Omental fat pad (tissue), 4 donors: ENCODE measurements at places on chromosomes 12 and 14.

GRCh38 chr12:14959463-14959862 lies 1.9 kb downstream of the ARHGDIB start:
- DNase-seq = no peak

DNA sequence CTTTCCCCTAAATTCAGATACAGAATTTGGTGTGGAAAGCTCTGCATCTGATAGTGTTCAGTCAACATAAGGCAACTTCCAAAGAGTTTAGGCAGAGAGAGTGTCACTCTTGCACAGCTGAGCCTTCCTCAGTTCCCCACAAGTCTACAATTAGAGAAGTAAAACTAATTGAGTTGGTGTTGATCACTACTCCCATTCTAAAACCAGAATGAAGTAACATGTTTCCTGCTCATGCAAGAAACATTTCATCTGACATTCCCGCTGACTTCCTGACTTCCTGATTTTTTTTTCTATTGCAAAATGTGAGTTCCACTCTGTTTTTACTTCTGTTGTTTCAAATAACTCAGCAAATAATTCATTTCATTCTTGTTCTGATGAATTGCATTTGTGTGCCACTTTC lies 271.0 kb downstream of the ALG10B start:
- no peak for DNase-seq

GRCh38 chr12:101521136-101521535 lies 46.0 kb downstream of the SPIC start:
- no peak for DNase-seq

DNA sequence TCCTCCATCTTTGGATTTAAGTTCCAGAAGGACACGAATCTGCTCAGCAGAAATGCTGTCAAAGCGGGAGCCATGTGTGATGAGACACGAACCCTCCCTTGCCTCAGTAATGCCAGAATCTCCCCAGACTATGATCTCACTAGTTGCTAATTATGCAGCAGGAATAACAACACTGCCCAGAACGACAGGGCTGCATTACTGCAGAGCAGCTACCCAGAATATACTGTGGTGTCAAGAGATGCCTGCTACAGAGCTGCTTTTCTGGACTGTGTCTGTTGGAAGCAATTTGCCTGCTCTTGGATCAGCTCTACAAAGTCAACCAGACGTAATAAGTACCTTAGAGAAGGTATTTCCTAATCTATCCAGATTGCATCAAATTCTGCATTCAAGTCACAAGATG lies 5.5 kb downstream of the CSRNP2 start:
- no peak for DNase-seq

GRCh38 chr12:66679461-66680084 lies 697 bp upstream of the GRIP1 start:
- DNase-seq = no peak

DNA sequence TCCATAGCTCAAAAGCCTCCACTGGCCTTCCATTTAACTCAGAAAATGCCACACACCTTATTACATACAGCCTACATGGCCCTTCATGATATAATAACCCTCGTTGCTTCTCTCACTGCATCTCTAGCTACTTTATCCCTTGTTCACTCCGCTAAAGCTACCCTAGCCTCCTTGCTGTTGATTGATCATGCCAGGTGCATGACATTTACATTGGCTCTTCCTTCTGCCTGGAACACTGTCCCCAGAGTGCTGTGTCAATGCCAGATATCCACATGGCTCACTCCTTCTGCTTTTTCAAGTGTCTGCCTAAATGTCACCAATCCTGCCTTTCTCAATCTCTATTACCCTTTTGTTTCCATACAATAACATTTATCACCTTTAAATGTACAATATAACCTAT lies 58.3 kb downstream of the CAND1 start:
- DNase-seq = no peak

DNA sequence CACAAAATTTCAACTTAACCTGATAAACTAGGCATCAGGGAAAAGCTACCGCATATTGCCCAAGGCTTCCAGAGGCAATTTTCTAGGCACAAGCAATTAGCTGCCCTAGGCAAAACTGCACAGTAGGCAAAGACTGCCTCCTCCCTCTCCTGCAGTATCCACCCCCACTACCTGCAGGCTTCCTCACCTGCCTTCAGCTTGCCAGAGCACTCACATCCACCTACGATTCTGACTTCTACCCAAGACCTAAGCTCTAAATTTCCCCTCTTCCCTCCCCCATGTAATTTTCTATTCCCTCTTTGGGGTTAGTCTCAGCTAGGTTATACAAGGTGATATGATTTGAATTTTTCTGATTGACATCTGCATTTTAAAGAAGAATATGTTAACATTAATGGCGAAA lies 21.9 kb upstream of the CCDC196 start:
- DNase-seq = no peak

GRCh38 chr12:113318900-113319628 lies 15.8 kb downstream of the SLC8B1 start:
- no peak for DNase-seq

DNA sequence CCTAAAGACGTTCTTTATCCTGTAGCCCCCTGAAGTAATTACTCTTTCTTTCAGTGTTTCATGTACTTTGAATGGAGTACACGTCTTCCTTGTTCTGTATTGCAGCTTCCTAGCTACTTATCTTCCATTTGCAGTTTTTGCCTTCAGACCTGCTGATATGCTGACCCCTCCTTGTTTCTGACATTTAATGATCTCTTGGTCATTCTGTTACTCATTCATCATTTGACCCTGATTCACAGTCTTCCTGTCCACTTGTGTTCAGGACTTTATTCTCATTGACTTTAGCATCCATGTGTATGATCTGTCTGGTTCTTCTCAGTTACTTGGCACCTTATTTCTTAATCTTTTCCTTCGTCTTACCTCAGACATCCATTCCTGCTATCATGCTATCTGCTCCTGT lies 22.2 kb downstream of the CPSF2 start:
- no peak for DNase-seq

GRCh38 chr14:86050757-86051156 lies 520.8 kb downstream of the FLRT2 start:
- DNase-seq = no peak

DNA sequence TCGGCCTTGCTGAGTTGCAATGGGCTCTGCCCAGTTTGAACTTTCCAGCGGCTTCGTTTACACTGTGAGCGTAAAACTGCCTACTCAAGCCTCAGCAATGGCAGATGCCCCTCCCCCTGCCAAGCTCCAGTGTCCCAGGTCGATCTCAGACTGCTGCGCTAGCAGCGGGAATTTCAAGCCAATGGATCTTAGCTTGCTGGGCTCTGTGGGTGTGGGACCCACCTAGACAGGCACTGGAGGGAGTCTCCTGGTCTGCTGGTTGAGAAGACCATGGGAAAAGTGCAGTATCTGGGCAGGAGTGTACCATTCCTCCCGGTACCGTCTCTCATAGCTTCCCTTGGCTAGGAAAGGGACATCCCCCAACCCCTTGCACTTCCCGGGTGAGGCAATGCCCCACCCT lies 88.2 kb downstream of the KLHL28 start:
- no peak for DNase-seq

DNA sequence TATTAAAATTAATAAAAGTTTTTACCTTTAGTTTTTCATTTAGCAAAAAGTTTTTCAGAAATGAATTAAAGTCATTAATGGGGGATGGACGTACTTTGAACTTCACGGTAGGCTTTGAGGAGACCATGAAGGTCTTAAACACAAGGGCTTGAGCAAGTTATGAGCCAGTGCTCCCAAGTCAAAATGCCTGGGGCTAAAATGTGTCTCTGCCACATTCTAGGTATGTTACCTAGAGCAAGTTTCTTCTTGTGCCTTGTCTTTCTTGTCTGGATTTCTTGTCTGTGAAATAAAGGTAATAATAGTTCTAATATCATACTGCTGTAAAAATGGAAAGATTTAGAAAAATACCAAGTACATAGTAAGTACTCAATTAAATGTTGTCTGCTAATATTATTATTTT lies 132.7 kb upstream of the USP15 start:
- no peak for DNase-seq

GRCh38 chr12:25155022-25155576 lies 39.9 kb downstream of the DNAI7 start:
- no peak for DNase-seq

- DNase-seq = no peak
These were observed 35.0 kb downstream of the CORO1C start for GRCh38 chr12:108696111-108696995.

GRCh38 chr14:75315144-75315543 lies 36.5 kb downstream of the FOS start:
- DNase-seq = no peak

- DNase-seq = no peak
These were observed 11.9 kb upstream of the TNFAIP2 start for GRCh38 chr14:103111232-103111868.

- DNase-seq = no peak
These were observed 48.6 kb downstream of the PCNX1 start for GRCh38 chr14:70955543-70956480.

DNA sequence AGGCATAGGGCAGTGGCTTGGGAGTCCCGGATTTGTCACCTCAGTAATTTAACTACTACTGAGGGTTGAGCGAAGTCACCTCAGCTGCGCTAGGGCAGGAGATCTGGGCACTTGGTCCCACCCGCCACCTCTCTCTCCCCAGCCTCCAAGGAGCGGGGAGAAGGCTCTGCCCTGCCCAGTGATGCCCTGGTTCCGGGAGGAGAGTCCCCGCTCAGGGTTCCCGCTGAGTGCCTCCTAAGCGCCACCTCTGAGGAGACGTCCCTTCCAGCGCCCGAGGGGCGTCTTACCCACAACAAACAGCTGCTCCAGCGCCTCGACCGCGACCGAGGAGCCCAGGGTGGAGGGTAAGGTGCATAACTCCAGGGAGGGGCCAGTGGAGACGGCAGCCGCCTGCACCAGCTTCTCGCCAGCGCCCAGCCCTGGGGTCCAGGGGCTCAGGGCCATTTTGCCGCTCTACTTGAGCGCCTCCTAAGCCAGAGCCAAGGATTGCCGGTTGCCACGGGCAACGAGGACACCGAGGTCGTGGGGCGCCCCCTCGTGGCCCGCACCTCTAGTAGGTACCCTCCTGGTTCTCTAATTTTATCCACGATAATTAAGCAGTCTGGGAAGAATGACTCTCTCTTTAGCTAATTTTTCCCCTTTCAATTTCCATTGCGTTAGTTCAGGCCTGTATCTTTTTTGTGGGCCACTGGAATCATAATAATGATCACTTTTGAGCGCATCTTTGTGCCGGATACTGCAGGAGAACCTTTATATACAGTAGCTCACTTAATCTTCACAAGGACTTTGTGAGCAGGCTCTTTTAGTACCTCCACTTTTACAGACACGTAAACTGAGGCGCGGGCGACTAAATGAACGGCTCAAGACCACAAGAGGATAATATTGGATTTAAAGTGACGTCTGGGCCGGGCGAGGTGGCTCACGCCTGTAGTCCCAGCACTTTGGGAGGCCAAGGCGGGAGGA lies at the start of gene CCDC175:
Gene CCDC175, minus strand, starts transcription at position 481 of the 963 bp plus-strand sequence. Its CDS starts 37 bp downstream, at position 444.
- DNase-seq = peak; percentile 56

- DNase-seq = no peak
These were observed 132.7 kb downstream of the SSPN start for GRCh38 chr12:26327975-26328644.

GRCh38 chr12:11553871-11554533 lies 95.5 kb upstream of the ETV6 start:
- no peak for DNase-seq

DNA sequence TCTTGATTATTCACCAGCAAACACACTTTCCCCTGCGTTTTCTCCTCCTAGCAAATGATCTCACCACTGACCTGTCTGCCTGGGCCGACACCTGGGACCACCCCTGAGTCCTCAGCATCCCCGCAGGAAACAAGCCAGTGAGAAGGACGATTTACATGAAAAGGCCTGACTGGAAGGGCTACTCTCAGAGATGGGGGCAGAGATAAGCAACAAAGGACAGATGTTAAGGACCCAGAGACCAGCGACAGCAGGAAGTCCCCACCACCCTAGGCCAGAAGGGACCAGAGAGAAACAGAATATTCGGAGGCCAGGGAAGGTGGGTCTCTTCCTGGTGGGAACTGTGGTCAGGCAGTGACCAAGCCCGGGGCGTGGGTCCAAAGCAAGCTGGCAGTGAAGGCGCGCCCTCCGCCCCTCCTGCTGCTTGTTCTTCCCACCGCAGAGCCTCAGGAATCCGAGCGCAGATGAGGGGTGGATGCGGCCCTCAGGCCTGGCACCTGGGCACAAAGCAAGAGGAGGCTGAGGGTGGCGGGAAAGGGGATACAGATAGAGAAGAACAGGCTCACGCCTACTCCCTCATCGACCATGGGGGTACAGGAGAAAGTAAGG lies 55.8 kb downstream of the STX2 start:
- no peak for DNase-seq

DNA sequence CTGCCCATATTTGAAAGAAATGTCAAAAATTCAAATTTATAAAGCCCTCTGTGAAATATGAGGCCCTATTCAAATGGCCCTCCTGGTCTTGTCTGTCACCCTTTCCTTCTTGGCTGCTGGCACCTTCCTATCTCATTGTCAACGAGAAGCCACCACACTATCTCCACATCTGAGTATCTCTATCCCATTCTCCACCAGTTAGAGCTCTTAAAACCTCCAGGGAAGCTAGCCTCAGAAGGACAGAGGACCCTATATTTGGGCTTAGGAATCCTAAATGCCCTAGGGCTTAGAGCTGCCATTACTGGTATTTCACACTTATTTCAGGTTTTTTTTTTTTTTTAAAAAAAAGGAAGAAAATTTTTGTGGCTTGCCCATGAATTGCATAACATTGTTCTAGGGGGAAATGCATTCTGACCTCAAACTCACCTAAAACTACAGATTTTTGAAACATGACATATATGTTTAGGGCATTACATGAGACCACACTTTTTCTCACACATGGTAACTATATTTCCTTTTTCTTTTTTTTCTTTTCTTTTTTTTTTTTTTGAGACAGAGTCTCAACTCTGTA lies 25.0 kb downstream of the SLC25A21 start:
- DNase-seq = no peak

- no peak for DNase-seq
These were observed 19.8 kb downstream of the STYK1 start for GRCh38 chr12:10654003-10654402.

- no peak for DNase-seq
These were observed 28.5 kb downstream of the FAIM2 start for GRCh38 chr12:49875115-49875720.

DNA sequence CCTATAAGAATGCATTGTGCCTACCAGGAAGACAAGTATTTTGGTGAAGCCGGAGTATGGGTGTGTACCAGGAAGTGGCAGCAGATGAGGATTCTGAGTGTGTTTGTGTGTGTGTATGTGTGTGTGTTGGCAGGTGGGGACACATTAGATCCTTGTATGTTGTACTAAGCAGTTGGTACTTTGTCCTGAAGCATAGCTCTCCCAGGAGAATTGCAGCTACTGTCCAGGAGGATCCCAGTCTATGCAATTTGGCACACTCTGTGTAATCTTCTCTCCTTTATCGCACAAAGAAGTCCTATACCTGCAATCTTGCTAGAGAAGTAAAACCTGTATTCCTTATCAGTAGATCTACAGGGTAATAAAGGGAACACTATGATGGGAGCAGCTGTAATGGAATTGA lies 276.5 kb downstream of the PAWR start:
- DNase-seq = no peak

DNA sequence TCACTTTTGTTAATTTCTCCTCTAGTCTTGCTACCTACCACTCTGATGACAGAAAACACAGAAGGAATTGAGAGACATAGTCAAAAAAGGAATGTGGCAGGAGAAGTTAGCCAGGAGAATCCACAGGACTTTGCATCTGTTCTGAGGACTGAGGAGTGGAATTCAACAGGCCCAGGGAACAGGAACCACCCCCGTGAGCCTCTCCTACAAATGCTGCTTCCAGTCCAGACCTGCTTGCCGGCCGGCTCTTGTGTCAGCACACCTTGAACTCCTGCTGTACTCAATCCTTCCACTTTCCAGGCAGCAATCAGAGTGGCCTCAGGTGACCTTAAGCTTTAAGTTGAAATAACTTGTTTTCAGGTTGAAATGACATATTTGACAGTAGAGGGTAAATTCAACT lies 903.1 kb downstream of the BCL11B start:
- no peak for DNase-seq

GRCh38 chr14:54350203-54350602 lies 46.6 kb upstream of the CDKN3 start:
- DNase-seq = no peak
